ENCODE measurements at places on chromosomes 4 and X.

DNA sequence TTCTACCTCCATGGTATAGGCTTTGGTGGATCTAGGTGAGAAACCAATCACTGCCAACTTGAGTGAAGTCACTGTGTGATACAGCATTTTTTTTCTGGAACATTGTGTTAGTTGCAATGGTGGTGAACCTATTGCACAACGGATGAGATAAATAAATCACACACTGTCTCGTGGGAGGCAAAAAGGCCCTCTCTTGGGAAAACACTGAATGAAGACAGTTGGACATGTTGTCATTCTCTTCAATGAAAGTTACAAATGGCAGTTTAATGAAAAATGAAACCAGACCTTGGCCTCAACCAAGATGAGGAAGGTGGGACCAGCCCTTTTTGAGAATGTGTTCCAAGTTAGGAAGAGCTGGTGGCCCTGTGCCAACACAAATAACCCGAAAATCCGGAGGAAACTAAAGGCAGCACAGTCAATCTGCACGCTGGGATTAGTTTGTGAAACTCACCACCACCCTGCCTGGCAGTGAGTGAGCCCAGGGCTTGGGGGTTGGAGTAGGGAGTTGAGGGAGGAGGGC lies 5.4 kb upstream of the ADGRG2 start:
- DNase-seq = no peak

DNA sequence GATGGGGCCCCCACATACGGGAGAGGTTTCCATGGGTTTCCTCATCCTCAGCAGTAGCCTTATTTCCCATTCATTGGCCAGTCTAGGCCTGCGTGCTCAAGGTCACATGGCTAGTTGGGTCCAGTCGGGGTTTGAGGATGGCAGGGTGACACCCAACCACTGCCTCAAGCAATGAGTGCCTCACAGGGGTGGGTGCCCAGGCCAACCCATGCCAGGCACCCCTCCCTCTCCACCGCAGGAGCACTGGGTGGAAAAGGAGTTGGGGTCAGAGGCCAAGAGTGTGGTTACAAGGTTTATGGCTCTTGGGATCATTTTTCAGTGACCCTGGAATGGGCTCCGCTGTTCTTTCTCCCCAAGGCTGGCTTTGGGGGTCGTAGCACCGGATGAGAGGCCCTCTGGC lies 3.1 kb downstream of the NSG1 start:
- no peak for DNase-seq

DNA sequence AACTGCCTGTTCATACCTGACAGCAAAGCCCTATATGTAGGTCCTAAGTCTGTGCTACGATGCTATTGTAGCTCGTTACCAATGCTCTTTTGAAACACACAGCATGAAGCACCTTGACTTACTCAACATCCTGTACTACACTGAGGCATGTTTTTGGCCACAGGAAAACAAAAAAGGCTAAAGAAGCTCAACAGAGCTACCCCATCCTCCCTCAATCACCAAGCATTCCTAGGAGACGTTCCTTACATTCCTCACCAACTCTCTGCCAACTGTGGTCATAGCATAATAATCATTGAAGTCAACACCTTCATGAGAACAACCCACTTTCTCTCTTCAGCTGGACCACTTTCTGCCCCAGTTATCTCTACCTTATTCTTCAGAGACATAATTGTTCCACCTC lies 73.7 kb upstream of the SLC25A43 start:
- no peak for DNase-seq

DNA sequence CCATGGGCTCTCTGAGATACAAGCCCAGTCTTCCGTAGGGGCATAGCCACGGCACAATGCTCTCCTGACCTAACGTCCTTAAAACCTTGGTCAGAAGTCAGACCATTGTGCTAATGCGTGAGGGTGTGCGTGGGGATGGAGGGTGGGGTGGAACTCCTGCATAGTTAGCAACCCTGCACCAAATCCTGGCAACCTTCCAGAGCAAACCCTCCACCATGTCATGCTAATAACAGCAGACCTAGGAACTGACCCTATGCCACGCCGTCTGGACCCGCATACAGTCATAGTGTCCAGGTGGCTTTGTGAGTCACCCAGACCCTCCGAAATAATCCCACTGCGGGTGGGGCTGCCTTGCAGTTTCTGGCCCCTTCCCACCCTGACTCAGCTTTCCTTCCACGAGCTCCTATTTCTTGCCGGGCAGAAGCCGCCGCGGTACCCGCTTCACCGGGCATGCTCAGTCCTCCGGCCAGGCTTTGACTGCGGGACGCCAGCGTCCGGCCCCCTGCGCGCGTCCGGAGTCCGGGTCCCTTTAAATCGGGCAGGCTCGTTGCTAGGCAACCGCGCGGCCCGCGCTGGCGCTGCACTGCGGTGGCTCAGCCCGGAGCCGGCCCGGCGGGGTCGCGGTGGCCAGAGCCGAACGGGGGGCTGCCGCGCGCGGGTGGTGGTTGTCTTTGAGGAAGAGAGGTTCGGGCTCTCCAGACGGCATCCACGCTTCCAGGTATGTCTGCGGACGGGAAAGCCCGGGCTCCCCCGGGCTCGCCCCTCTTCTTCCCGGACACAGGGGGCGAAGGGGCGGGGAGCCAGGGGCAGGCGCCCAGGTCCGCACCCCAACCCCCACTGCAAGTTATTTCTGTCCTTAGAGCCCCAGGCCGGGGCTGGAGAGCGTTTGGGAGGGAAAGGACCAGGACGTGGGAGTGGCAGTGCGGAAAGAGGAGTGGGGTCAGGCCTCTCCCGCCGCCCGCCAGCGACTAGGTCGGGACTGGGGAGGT lies at the start of gene CCDC160:
TSS of gene CCDC160 (plus strand) at position 557 of the 989 bp plus-strand sequence. CDS start 7,619 bp downstream, outside the sequence.
- DNase-seq = peak; percentile 3

DNA sequence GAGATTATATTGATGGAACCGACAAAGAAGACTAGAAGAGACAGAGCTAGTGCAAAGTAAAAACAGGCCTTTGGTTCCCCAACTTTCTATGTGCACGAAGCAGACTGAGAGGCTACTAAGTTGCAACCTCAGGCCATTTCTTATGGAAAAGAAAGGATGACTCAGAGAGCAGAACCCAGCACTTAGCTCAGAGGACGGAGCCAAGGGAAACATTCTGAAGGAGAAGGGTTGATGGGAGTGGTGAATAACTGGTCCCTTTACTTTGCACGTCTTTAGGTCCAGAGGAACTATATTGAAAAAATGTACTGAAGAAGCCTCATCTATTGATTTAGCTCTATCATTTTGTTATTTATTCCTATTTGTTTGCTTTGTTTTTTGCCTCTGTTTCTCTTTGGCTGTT lies 182.1 kb downstream of the CPE start:
- no peak for DNase-seq

- DNase-seq = no peak
These were observed 58.9 kb downstream of the NAF1 start for GRCh38 chr4:163107754-163108153.

- DNase-seq = peak; percentile 47
These were observed 28.6 kb upstream of the ZCCHC4 start for GRCh38 chr4:25283948-25284347.

- no peak for DNase-seq
These were observed 48.5 kb downstream of the C4orf50 start for GRCh38 chr4:5969777-5970176.

- DNase-seq = no peak
These were observed 898.8 kb downstream of the C4orf33 start for GRCh38 chr4:129994715-129995114.

DNA sequence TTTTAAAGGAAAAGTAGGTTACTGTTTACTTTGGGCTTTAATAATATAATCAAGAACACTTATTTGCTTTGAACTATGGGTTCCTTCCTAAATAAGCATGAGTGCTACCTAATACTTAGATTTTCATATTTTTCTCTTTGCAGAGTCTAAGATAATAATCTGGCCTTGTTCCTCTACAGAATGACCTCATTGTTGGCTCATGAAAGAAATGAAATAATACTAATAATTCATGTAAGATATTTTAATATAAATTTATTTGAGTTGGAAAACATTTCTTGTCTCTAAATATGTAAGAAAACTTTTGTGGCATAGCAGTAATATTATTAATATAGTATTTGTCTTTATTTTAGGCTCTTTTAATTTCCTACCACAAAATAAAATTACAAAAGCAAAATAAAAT lies 601.3 kb downstream of the IQCM start:
- DNase-seq = no peak
